ENCODE measurements at places on chromosomes 5 and 9.
A peak's percentile ranks its signal among the peaks of the same experiment; 100 is the strongest.

DNA sequence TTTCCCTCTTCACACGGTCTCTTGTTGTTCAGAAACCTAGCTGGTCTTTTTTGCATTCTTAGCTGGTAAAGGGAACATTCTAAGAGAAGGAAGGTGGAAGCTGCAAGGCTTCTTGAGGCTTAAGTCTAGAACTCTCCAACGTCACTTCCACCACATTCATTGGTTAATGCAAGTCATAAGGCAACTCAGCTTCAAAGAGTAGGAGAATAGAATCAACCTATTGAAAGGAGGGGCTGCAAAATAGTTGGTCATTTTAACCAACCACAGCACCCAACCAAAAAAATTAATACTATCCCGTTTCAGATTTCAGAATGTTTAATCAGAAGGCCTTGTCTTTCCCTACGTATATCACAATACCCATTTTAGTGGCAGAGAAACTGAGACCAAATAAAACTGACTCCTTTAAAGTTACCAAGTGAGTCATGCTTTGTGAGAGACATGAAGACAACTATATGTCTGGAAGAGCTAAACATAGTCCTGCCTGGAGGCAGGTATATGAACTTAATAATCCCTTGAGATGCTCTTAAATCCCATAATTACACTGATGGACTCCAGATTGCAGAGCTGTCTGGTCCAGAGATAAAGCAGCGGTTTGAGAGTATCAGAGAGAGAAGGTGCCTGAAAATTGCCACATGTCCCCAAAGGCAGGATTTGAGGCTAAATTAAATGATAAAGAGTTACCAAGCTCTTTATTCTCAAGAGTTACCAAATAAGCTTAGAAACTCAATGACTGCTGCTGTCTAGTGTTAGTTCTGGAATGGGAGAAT is 14.4 kb downstream of the DOCK8 start:
- DNase-seq, result no peak

GRCh38 chr5:140267559-140268018 is 35.3 kb downstream of the PFDN1 start:
- DNase-seq, result no peak

GRCh38 chr5:156036640-156037039 is 290.3 kb upstream of the SGCD start:
- no peak for DNase-seq

GRCh38 chr5:71810023-71810422 is 90.9 kb downstream of the CARTPT start:
- no peak for DNase-seq

DNA sequence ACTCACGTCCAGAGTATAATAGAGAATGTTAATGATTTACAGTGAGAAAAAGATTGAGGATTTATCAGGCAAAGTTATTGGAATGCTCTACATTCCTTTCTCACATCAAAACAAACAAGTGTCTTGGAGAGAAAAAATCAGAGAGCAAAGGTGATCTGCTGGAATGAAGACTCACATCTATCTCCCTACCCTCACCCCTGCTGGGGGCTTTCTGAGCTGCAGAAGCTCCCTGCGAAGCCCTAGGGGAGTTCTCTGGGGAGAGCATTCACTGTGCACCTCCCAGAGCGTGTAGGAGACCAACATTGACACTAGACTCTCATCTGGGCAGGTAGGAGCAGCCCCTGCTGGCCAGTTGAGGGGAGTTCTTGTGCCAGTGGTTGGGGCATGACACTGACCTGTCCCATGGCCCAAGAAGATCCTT is 76.6 kb upstream of the ADAMTS16 start:
- no peak for DNase-seq

GRCh38 chr5:139637438-139638089 is 10.6 kb upstream of the CXXC5 start:
- peak; percentile 25 for DNase-seq

DNA sequence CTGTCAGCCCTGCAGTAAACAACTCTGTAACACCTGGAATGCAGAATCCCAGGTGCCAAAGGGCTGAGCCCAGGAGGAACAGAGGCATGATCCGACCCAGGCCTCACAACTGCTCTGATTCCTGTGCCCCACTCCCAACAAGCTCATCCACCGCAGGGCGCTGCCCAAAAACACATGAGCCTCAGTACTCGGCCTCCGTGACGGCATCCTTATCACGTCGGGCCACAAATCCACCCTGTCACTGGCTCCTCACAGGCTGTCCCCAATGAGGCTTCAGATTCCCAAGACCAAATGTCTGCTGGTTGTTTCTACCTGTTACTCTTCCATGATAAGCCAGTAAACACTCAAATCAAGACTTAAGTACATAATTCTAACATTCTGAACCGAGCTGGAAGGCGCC is 15.2 kb downstream of the QSOX2 start:
- DNase-seq, result no peak

GRCh38 chr5:135100011-135100410 is 66.0 kb upstream of the PITX1 start:
- DNase-seq, result no peak

Data from effector CD8-positive, alpha-beta T cell (primary cell).